NCI-H2081 treated with DMSO at 0.1 percent for 48 hours (cell line): ENCODE measurements at places on chromosomes 2 and 18.

GRCh38 chr2:188159484-188159883, 132.2 kb upstream of the GULP1 start:
- no peak for DNase-seq

GRCh38 chr2:47815764-47816163, 32.8 kb downstream of the MSH6 start:
- no peak for DNase-seq

GRCh38 chr18:25327584-25327983, 24.4 kb downstream of the ZNF521 start:
- DNase-seq = no peak

- no peak for DNase-seq
Measured at GRCh38 chr2:120831891-120832290, 96.2 kb downstream of the GLI2 start.

DNA sequence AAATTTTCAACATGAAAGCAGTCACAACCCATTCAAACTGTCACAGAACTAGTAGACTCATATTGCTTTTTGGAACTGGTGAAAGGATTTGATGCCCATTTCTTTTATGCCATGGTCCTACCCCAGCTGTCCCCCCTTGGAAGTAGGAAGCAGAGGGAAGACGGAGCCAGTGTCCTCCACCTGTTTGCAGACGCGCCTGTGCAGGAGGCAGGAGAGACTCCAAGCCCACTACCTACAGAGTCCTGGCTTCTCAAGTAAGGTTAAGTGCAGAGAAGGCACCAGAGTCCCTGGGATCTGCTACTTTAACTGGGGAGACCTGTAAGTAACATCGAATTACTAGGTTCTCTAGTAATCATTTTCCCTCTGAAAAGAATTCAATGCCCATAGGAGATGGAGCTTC, 32.7 kb upstream of the DNMT3A start:
- no peak for DNase-seq

DNA sequence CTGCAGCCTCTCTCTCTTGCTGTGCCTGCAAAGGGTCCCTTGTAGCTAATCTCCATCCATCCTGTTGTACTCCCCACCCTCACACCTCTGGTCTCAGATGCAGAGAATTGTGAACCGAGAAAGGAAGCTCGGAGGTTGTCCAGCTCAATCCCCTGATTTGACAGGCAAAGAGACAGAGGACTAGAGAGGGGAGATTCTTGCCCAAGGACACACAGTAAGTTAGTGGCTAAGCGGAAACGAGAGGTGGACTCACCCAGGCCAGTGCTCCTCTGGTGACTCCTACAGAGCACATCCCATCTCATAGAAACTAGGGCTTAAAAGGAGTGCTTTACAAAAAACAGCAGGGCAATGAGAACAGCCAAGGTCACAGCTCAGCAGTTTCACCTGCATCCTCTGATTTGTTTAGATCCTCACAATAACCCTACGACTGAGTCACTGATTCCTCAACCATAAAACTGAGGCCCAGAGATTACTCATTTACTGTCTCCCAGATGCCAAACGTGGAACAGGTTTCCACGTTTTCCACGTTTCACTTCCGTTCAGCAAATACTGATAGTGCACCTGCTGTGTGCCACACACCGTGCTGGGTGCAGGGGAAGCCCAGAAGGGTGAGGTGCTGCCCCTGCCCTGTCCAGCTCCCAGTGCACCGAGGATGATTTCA, 22.1 kb downstream of the EHD3 start:
- DNase-seq = no peak

DNA sequence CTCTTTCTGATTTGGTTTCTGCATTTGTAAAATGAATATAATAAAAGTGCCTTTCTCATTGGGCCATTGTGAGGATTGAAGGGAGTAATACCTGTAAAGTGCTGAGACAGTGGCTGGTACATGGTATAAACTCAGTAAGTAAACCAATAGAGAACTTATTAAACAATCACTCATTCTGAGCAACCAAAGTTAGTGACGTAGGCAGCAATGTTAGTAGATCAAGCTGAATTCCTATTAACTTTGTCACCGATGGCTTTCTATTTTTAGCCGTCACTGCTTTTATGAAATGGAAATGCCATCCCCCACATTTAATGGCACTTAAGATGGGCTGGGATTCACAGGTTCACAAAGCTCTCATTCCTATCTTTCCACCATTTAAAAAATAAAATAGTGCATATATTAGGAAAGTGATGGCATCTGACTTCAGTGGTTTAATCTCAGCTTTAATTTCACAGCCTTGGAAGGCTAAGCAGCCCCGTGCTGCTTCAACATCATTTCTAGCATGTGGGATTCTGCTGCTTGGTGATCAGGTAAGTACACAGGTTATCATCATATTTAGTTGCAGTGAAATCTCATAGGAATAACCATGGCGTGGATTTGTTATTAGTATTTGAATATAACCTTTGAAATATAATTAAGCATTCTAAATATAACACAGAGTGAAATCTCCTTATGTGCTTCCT, 17.6 kb upstream of the PPP4R1 start:
- no peak for DNase-seq

DNA sequence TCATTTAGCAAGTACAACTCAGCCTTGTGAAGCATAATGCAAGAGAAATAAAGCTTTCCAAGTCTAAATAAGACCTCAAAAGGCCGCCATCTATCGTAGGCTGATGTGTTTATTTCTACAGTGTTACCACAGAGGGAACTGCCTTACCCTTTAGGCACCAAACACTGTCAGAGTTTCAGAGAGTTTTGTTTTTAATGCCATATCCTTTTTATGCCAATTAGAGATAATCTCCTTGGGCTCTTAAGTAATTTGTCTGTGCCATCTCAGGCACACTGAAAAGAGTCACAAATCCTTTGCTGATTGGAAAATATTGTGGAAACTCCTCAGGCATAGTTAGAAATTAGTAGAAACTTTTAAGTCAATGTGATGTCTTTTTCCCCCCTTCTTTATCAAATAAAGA, 797.1 kb downstream of the SLC4A3 start:
- no peak for DNase-seq

DNA sequence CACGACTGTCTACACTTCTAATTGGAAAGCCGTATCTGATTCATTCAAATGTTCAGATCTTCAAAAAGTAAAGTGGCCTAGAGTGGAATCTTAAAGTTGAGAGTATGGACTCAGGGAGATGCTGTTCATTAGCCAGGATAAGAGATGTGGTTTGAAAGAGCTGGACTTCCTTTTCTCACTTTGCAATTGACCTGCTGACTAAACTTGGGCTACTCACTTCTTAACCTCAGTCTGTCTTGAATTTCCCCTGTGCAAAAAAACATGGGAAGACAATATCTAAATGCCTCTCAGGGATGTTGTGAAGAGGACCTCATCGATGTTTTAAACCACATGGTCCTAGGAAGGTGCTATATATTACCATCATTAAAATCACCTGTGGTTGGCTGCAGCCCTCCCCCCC, 64.1 kb downstream of the BCL2 start:
- no peak for DNase-seq

DNA sequence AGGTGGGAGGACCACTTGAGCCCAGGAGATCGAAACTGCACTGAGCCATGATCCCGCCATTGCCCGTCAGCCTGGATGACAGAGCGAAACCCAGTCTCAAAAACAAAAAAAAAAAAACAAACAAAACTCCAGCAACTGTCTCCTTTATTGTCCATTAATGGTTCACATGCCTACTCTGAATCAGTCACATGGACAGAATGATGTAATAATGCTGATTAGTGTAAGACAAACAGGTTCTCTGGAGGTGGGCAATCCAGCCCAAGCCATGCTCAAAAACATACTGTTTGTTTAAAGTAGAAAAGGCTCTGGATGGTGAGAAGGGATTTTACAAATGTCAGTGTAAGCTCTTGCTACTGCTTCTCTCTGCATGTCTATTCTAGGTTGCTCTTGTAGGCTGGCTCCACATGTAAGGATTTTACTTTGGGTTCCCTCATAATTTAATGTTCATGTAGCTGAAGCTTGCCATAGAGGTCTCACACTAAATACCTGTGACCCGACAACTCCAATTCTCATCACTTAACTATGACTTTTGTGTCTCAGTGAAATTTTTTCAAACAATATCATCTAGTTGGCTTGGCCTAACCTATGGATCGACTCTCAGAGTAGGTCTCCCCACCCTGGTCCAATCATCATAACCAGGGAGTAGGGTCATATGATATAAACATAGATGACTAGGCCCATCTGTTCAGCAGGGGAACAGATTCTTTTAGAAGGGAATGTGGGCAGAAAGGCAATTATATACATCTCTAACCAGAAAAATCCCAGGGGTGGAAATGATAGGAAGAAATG, 83.9 kb upstream of the SLC39A10 start:
- no peak for DNase-seq

GRCh38 chr18:41268271-41268670, 686.8 kb upstream of the PIK3C3 start:
- no peak for DNase-seq
